ENCODE measurements at places on chromosomes 11 and 22. TPM values are rescaled to one million over a fixed set of nuclear protein-coding genes. Genes with fewer than 3 reads are reported as not detected.

DNA sequence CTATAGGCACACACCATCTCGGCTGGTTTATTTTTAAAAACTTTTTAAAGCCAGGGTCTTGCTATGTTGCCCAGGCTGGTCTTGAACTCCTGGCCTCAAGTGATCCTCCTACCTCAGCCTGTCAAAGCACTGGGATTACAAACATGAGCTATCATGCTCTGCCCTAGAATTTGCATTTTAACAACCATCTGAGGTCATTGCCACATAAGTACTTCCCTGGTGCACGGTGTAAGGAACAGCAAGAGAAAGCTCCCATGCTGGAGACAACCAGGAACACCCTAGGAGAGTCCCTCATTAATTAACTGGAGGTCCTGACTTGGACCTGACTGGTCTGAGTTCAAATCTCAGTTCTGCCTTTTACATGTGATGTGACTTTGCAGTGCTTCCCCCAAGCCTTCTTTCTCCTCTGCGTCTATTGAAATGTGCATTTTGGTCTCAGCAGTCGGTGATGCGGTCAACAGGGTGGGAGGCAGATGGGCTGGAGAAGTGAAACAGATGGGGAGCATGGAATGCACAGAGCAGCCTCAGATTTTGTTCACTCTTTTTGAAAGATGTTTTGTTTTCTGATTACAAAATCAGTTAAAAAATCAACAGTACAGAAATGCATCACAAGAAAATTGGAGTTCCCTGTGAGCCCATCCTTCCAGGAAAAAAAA, 146.5 kb downstream of the MYO18B start:
- no peak for DNase-seq

Gene PHF21B
- not detected for total RNA-seq

Gene ASCL2
- 2.0 TPM for total RNA-seq

Gene OR52E8
- not detected for total RNA-seq

GRCh38 chr11:116404462-116404798, 368.4 kb downstream of the BUD13 start:
- DNase-seq = no peak

GRCh38 chr22:39282645-39283321, 36.6 kb downstream of the RPL3 start:
- DNase-seq = peak; percentile 24

Gene ALX4
- total RNA-seq = not detected

- DNase-seq = peak; percentile 95
Measured at GRCh38 chr11:67288452-67289225, 464 bp upstream of the ANKRD13D start.

Gene C22orf23
- total RNA-seq = 0.14 TPM

Gene SLC1A2
- total RNA-seq = not detected

- DNase-seq = no peak
Measured at GRCh38 chr11:114202011-114202609, 94.1 kb upstream of the NNMT start.

DNA sequence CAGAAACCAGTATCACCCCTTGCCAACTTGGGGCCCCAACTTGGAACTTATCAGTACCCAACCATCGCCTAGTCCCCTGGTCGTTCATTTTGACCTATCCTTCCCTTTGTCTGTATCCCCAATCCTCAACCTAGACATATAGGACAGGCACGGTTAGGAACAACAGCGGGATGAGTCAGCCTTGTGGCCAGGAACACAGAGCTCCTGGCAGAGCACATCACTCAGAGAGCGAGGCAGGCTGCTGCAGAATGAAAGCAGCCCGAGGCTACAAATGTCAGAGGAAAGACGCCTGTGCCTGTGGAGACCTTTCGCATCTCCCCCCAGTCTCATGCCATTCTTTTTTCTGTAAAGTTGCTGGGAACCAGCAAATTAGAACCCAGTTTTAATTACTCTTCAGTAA, 14.6 kb downstream of the DKK3 start:
- DNase-seq = no peak
